ENCODE measurements at places on chromosomes 12 and 14. TPM values are rescaled to one million over a fixed set of nuclear protein-coding genes. Genes with fewer than 3 reads are reported as not detected.
A peak's percentile ranks its signal among the peaks of the same experiment; 100 is the strongest.

- DNase-seq: peak; percentile 33
These were observed 7.8 kb downstream of the ZDHHC22 start for GRCh38 chr14:77133720-77134338.

GRCh38 chr12:131592972-131593371 lies 117.9 kb upstream of the SFSWAP start:
- DNase-seq: no peak

Gene PLD4
- not detected for total RNA-seq

- no peak for DNase-seq
These were observed 107.5 kb upstream of the DYRK2 start for GRCh38 chr12:67540920-67541624.

DNA sequence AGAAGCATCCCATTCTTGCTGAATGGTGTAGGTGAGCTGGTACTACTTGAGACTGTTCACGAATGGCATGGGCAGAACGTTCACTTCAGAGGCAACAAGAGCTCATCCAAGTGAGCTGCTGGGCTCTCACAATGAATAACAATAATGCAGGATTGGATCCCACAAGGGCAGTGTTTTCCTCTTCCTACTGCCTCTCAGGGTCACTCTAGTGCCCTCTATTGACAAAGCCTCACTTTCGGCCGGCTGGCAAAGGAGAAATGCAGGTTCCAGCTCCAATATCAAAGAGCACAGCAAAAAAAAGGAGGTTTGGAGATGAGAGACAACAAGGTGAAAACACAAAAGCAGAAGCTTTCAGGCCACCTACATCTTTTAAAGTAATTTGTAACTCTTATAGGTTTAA lies 74.6 kb upstream of the MYF6 start:
- DNase-seq: no peak

GRCh38 chr14:91375720-91376452 lies 41.7 kb downstream of the CCDC88C start:
- DNase-seq: no peak

DNA sequence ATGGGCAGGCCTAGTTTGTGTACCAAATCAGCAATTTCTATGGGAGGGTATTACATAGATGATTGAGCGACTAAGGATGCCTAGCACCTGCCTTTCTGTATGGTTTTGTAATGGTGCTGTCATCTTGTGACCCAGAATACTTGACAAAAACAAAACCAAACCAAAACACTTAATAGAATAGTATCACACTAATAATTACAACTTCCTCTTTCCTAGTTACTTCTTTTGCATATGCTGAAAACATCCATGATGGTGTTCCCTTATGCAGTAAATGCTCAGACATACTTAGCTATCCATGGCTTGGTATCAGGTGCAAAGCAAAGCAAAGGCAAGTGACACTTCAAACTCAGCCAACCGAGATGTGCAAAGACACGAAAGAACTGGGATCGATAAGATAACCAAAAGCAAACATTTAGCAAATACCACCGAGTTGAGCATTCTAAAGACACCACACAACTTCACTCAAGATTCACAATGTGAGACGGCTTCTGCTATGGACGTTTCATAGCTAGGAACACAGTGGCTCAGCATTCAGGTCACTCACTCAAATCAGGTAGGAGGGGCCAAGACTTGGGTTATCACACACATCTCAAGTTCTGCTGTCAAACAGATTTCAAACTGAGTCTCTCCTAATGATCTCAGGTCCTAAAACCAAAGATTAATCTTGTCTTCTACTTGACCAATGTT lies 24.3 kb downstream of the PPP1CC start:
- no peak for DNase-seq

GRCh38 chr14:103185051-103186029 lies 62.1 kb downstream of the TNFAIP2 start:
- no peak for DNase-seq

- no peak for DNase-seq
These were observed 160.8 kb upstream of the GZMB start for GRCh38 chr14:24794644-24795305.

Gene MYH6
- not detected for total RNA-seq

Gene CRACR2A
- total RNA-seq: 48.0 TPM

GRCh38 chr12:46205294-46205693 lies 63.5 kb downstream of the SLC38A1 start:
- no peak for DNase-seq

- no peak for DNase-seq
These were observed 3.4 kb upstream of the MYRFL start for GRCh38 chr12:69821456-69822159.

Data from activated T-cell treated with anti-CD3 and anti-CD28 coated beads, Interleukin-2, amount 50 U/mL, for 4 hours (primary cell).